ENCODE measurements at places on chromosomes 1 and 21.
A peak's percentile ranks its signal among the peaks of the same experiment; 100 is the strongest.

DNA sequence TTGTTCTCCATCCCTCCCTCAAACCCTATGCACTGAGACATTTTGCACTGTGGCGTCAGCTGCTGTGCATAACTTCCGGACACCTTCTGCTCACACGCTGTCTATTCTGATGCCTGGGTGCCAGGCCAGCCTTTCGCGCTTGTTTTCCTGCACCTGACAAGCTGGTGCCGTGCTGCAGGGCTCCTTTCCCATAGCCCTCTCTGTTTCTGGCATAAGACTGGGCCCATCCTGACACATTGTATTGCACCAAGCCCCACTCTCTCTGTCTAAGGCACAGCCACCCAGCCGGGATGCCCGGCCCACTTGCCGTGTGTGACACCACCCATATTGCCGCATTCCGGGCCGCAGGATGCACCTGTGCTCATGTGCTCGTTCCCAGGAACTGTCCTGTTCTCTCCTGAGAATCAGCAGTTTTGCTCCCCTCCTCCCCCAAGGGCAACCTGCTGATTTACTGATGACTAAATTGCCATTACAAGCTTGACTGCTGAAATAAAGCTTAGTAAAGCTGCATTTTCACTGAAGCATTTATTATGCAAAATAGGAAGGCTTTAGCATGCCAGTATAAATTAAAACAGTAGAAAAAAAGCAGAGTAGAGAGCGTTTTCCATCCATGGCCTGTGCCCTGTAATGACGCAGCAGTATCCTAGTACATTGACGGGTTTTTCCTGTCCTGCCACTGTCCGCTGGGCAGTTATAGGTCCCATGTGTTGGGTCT, 88.0 kb downstream of the CD247 start:
- DNase-seq: no peak

- no peak for DNase-seq
Measured at GRCh38 chr1:204272505-204272904, 58.7 kb upstream of the GOLT1A start.

DNA sequence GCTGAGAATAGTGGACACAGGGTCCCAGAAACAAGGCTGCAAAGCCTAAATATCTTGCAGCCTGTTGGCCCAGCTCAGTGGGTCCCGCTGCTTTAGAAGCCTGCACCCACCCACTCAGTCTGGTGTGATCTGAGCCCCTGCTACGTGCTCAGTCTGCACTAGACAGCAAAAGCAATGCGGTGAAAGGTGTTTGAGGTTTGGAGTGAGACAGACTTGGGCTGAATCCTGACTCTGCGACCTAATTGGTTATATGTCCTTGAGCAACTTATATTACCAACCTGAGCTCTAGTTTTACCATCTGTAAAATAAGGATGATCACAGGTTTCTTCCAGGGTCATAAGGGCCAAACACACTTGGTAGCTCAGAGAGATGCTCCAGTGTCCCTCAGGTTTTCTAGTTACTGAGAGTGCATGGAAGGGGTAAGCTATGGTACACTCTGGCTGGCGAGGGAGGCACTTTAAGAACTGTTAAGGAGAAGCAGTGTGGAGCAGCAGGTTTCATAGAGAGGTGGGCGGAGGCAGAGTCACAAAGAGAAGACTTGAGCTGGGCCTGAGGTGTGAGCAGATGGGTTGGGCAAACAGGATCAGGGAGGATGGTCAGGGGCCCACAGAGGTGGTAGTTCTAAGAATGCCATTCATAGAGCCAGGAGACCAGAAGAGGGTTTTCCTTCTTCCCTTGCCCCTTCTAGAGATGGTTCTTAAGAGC, 10.1 kb downstream of the TMEM200B start:
- DNase-seq: no peak

- no peak for DNase-seq
Measured at GRCh38 chr1:170367615-170368014, 164.4 kb upstream of the GORAB start.

DNA sequence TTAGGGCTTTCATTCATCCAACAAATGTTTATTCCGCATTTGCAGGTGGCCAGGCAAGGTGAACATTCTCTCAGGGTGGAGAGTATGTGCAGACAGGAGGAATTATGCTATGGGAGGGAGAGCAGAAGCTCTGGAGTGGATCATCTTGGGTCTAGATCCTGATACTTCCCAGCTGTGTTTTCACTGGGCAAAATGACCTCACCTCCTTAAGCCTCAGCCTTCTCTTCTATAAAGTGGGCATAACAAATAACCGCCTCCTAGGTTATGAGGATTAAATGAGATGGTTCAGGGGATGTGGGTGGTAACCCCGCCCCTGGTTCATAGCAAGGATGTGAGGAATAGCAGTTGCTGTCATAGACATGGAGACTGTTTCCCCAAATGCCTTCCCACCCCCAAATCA, 1.7 kb upstream of the TMEM51 start:
- DNase-seq: no peak

- DNase-seq: no peak
Measured at GRCh38 chr1:211495584-211495983, 3.6 kb upstream of the RD3 start.

GRCh38 chr1:235864931-235865525, 1.7 kb downstream of the LYST start:
- DNase-seq: no peak

DNA sequence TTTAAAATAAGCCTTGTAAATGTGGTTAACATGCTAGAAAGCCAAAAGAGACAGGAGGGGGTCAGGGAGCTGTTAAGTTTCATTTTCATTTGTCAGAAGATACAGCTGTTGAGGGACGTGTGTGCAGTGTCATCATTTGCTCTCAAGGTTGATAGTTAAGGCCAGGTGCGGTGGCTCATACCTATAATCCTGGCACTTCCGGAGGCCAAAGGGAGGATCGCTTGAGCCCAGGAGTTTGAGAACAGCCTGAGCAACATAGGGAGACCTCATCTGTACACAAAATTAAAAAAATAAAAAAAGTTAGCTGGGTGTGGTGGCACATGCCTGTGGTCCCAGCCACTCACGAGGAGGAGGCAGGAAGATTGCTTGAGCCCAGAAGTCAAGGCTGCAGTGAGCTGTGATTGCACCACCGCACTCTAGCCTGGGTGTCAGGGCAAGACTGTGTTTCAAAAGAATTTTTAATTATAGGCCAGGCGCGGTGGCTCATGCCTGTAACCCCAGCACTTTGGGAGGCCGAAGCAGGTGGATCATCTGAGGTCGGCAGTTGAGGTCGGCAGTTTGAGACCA, 22.7 kb downstream of the ZBTB8OS start:
- peak; percentile 51 for DNase-seq

GRCh38 chr1:204390751-204391466, 20.7 kb downstream of the PPP1R15B start:
- no peak for DNase-seq

- no peak for DNase-seq
Measured at GRCh38 chr1:40396420-40396819, 22.9 kb downstream of the SMAP2 start.

DNA sequence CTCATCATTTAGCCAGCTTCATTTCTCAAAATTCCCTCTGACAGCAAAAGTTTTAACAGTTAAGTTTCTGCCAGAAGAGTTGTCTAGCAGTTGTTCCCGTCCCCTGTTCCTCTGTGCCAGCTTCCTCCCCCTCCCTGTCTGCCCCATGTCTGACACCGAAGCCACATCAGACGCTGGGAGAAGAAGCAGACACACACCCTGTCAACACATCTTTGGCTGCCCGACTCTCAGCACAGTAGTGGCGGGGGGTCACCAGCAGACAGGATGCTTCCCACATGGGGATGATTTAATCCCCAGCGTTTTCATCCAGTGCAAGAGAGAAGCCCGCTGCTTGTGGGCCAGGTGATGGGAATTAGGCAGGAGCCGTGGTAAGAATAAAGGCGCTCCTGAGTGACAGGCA, 379.4 kb upstream of the RUNX1 start:
- peak; percentile 31 for DNase-seq

DNA sequence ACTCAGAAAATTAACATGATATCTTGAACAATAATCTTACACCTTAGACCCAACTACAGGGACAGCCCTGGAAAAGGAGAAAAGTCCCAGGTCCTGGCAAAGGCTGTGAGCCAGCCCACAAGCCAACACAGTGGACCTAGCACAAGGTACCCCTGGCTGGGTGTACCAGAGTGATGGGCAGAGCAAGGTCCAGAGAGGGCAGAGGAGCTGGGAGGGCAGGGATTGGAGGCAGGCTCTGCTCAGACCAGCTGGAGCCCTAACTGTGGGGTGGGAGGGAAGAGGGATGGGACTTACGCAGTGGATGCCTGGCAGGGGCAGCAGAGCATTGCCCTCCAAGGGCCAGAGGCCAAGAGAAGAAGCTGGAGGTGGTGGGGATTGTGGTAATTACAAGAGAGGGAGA, 101.6 kb downstream of the KCND3 start:
- DNase-seq: no peak

DNA sequence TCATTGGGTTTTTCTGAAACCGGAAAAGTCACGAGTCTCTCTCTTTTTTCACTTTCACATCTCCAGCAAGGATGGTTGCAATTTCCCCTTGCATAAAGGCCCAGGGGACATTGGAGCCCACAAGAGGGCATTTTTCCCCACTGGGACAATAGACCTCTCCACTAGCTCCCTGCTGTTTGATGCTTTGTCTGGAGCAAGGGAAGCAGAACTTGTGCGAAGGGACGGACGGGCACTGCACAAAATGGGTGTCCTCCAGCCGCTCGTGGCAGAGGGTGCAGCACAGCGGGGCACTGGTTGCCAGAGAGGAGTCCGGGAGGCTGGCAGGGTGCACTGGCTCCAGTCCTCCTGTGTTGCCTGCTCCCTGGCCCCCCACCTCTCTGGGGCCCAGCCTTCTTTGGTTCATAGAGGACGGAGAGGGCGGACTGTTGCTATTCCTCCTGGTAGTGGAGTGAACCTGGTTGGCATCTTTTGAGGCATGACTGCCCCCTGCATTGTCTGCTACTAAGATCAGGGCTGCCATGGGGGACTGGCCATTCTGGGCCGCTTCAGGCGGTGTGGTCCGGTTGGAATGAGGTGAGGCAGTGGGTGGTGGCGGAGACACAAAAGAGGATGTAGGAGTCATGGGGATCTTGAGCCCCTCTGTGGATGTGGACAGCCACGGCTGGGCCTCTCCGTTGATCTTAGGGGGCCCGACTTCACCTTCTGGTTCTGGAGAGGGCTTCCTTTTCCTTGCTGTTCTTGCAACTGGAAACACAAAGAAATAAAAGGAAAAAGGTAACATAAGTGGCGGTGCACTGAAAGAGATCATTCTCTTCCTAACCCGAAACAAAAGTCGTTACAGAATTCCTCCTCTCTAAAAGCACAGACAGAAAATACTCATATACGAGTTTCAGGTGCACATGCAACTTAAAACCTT, 2.6 kb downstream of the IRF2BP2 start:
- peak; percentile 54 for DNase-seq

DNA sequence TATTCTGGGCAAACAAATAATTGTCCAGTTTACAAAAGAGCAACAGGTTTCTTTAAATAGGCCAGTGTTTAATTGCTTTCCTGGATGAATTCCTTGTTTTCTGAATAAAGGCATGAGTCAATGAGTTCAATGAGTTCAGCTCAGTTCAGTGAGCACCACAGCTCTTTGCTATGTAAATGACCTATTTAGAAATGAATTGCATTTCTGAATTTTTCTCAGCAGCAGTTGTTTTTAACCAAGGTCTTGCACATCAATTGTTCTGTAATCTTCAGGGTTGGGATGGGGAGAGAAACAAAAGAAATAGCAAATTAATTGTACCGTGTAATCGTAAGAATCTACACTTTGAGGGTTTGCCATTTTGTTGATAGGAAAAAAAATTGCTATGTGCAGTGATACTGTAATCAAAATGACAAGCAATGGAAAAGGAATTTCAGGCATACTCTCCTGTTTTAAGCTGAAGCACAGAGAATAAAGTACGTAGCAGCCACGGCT, 45.7 kb downstream of the MIS18A start:
- no peak for DNase-seq

GRCh38 chr1:247373721-247374141, 42.1 kb upstream of the ZNF496 start:
- DNase-seq: peak; percentile 54

GRCh38 chr1:116842654-116843053, 67.1 kb upstream of the PTGFRN start:
- no peak for DNase-seq

- no peak for DNase-seq
Measured at GRCh38 chr1:209516771-209517680, 66.5 kb upstream of the CAMK1G start.

GRCh38 chr1:6358757-6359201, 34.8 kb downstream of the ACOT7 start:
- peak; percentile 82 for DNase-seq

DNA sequence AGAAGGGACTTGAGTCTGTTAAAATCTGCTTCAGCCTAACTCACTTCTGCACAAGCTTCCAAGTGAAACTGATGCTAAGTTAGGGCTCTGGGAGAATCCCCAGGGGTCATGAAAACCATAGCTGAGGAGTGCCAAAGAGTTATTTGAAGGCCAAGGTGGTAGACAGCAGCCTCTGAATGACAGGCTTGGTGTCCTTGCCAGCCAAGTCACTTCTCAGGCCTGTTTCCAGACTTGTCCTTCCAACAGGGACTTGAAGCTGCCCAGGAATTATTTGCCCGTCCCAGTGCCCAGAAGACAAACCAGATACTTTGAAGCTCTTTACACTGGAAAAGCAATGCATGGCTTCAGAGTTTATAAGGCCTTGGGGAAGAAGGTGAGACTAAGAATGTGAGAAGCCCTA, 33.6 kb downstream of the RNASEL start:
- DNase-seq: no peak

DNA sequence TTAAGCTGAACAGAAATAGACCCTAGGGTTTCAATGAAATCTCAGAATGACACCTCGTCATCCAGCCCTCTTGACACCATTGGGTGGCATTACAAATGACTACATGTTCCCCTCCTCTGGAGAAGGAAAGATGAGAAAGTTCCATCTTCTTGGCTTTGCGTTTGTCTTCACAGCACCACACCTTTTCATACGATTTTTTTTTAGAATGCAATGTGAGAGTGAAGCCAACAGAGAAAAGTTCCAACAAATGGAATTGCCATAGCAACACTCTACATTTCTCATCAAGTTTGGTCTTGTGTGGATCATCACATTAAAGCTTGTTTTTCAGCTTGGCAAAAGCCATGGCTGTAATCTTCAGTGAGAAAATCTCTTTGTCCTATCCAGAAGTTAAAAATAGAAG, 183.4 kb upstream of the SNX7 start:
- no peak for DNase-seq

- no peak for DNase-seq
Measured at GRCh38 chr1:11697893-11698210, 6.3 kb downstream of the DRAXIN start.

- no peak for DNase-seq
Measured at GRCh38 chr1:60857851-60858250, 224.5 kb upstream of the NFIA start.

GRCh38 chr1:36707221-36707620, 224.5 kb upstream of the CSF3R start:
- no peak for DNase-seq

DNA sequence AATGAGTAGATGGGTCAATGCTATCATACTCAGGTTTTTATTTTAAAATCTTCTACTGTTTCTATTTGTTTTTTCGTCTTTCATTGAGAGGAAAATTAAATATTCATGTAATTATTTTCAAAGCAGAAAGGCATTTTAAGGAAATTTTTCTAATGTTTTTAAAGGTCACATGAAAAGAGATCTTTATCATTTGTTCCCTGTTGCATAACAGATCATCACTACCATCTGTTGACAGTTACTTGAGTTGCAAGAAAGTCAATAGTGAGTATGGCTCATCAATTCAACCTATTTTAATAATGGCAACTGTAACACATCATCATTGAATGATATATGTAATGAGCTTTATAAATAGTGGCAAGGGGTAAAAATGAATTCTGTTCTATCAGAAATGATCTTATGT, 369.7 kb downstream of the DPYD start:
- no peak for DNase-seq

GRCh38 chr1:205111354-205111753, 10.4 kb downstream of the RBBP5 start:
- no peak for DNase-seq

GRCh38 chr1:207088161-207088560, 499 bp upstream of the C4BPB start:
- DNase-seq: no peak

All from CD4-positive, alpha-beta T cell treated with Interleukin-21 for 1 hour (primary cell).